Mammary epithelial cell (primary cell): ENCODE measurements at places on chromosomes 1 and 21. TPM values are rescaled to one million over a fixed set of nuclear protein-coding genes. Genes with fewer than 3 reads are reported as not detected.

DNA sequence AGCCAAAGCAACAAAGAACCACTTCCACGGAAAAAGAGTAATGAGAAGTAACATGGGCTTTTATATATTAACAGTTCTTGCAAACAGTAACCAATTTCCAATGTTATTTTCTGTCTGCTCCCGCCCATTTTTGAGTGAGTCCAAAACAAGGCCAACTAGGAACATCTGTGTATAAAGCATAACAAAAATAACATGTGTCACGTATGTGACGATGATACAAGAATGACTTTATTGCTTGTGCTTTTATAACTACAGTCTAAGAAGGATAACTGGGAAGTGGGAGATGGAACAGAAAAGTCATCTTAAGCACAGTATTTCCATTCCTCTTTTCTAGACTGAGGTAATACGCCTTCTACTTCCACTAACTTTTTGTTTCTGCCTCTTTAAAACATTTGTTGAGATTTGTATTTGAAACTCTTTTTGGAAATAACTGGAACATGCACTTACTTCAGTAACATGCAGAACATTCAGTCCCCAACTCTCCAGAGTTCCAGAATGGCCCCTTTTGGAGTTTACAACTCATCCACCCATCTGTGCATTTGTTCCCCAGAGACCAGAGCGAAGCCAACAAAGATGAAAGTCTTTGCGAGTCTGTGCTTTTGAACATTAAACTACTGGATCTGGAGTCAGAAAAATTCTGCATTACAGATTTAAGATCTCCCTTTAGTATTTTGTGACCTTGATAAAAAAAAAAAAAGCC lies 143.0 kb upstream of the ZRANB2 start:
- DNase-seq: no peak

DNA sequence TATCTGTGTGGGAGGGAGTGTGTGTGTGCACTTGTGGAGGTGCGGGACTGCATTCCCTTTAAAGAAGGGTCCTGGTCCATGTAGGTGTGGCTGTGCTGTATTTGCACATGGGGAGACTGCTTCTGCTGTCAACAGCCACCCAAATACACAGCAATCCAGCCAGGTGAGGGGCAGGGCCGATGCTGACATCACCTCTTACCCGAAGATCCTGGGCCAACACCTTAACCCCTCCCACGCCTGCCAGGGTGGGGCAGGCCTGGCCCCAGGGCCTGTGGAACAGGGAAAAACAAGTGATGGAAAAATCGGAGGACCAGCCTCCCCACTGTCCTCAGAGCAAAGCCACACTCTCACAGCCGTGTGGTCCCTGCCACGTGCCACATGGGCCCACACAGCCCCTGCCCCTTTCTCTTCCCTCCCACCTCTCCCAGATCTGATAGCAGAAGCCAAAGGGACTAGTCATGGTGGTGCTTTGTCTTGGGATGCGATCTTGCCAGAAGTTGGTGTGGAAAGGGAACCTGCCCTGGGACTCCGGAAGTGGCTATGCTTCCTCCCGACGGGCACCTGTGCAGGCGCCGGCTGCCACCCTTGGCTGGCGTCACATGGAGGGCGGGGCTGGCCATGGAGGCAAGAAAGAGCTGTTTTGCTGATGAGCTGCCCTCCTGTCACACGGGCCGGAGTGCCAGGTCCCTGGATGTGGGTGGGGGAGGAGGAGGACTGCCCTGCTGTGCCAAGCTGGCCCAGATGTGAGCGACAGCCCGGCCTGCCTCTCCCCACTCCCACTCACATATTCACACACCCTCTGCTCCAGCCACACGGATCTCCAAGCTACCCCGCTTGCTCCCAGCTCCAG lies 7.8 kb upstream of the CASZ1 start:
- DNase-seq: peak; percentile 82

GRCh38 chr21:42381347-42381984 lies 14.4 kb downstream of the TMPRSS3 start:
- peak; percentile 48 for DNase-seq

DNA sequence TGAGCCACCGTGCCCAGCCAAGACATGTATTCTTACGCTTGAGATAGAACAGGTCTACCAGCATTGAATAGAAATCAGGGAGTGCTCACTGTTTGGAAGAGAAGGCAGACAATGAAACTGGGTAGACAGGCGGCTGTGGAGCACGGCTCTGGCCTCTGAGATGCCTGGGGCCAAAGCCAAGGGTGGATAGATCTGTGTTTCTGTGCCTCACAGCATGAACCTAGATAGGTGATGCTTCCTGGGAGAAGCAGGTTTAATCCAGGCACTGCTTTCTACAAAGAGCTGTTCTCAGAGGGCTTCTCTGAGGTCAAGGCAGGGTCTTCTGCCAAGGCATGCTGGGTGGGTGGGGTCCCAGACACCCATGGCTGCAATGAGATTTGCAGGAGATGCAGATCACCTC lies 24.6 kb upstream of the PRSS38 start:
- no peak for DNase-seq

- no peak for DNase-seq
These were observed 261.4 kb upstream of the USP25 start for GRCh38 chr21:15468368-15468767.

DNA sequence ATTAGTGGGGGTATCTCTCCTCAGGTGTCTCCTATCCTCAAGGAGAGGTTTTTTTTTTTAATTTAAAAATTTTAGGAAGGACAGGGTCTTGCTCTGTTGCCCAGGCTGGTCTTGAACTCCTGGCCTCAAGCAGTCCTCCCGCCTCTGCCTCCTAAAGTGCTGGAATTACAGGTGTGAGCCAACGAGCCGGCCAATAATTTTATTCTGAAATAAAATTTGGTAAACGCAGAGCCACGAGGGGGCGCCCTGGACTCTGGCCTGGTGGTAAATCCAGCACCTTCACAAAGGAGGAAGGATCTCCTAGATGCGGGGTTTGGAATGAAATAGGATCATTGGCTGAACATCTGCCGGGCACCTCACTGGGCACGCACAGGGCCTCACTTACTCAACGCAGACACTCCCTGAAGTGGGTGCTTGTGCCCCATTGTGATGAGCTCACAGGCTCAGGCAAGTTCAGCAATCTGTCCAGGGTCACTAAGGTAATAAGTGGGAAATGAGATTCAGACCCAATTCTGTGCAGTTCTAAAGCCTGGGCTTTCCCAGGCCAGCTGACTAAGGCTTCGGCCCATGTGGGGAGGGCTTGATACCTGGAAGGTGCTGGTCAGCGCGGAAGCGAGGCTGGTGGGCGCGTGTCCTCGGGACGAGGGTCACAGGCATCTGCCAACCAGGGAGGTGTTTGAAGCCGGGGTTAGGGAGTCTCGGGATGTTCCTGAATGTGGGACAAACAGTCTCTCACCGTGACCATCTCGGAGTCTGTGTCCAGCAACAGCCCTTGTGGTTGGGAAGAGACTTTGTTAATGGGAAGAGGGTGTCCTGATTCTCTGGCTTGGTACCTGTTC lies 32.7 kb upstream of the ETV3 start:
- peak; percentile 31 for DNase-seq

DNA sequence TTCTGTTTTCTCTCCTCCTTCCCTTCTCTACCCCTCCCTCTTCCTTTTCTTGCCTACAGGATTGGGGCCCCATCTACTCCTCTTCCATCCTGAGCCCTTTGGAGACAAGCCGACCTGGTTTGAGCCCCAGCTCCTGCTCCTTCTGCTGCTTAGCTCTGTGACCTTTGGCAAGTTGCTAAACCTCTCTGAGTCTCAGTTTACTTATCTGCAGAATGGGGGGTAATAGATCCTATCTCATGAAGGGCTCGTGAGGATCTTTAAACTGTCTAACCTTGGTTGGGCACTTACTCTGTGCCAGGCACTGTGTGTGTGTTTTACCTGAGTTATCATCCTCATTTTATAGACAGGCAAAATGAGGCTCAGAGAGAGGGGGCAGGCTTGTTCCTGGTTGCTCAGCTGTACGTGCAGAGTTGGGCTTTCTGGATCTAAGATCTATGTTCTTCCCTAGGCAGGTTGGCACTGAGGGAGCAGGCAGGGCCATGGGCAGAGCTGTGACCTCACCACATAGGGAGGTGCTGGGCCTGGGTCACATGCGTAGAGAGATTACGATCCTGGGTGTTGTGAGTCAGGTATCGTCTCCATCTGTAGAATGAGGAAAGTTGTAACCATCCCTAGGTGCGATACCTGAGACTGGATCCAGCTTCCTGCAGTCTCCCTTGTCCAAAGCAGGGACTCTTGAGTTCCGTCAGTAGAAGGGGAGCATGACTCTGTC lies 58.5 kb downstream of the FOXO6 start:
- no peak for DNase-seq

DNA sequence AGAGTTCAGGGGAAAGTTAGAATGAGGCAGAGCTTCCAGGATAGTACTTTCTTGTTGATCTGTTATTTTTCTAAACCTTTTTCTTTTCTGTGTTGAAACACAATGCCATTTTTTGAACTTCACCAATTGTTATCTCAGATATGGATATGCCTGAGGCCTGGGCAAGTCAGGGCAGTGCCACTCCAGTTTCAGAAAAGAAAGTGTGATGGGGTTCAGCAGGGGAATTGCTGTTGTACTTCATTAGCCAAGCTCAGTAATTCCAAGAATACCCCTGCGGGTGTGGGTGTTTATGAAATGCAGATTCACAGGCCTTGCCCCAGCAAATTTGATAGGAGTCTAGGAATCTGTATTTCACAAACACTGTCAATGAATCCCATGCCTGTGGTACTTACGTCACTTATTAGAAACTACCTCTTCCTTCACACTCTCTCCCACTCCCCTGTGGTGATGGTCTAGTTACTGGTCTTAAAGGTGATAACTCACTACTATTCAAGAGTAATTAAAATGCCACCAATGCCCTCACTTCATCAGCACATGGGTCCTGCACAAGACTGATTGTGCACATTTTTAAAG lies 142.3 kb downstream of the PBX1 start:
- peak; percentile 60 for DNase-seq

DNA sequence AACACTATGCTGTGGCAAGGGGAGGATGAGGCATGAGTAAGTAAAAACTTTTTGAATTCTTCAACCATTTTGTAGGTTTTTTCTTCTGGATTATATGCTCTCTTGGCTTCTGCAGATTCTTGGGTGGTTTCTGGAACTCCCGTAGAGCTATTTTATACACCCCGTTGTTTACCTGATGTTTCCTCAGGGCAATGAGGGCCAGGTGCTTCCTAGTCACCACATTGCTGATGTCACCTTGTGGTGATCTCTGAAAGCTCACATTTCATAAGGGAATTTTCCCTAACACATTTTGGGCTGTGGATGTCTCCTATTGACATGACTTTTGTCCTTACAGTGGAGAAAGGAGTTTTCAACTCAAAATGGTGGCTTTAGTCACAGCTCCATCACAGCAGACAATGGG lies 356.6 kb downstream of the PLA2G4A start:
- DNase-seq: peak; percentile 0

Gene PADI1
- total RNA-seq: 0.40 and 0.64 TPM in 2 replicates

Gene KLHDC7A
- not detected in 2 replicates for total RNA-seq

Gene LYPD8
- 1.7 and 2.4 TPM in 2 replicates for total RNA-seq

Gene MYOG
- not detected in 2 replicates for total RNA-seq
